ENCODE measurements at places on chromosomes 6 and 20.

DNA sequence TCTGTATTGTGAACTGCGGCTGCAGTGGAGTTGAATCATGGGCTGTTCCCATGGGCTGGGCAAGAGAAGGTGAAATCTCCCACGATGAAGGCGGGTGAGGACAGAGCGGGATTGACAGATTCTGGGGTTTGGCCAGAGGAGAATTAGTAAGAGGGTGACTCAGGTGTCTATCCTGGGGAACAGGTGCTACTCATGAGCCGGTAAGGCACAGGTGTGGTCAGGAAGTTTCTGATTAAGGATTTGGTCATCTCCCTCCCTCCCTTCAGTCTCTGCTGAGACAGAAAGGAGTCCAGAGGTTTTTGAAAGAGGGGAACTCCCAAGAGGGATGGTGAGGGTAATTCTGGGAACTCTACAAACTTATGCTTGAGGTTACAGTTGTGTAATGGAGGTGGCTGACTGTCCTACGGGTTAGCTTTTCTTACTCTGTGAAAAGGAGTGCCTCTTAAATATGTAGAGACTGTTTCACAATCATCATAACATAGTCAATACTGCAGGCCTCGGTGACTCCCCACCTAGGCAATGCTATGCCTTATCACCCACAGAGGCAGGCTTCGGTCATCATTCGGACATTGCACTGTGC lies 31.5 kb downstream of the SERPINB1 start:
- no peak for ATAC-seq

DNA sequence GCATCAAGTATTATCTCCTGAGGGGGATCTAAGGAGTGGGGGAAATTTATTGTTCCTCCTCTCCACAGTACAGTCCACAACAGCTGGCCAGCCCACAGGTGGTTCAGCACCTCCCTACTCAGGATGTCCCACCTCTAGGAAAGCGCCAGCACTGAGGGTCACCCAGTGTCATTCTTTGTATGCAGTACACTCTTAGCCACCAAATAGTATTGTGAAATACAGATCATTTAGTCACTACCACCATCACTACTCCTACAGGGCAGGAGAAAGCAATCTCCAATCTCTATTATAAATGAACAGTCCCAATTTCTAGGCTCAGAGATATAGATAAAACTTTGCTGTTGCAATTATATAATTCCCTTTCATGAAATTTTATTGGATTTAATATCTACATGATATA lies 6.3 kb upstream of the ZNF76 start:
- ATAC-seq = no peak

DNA sequence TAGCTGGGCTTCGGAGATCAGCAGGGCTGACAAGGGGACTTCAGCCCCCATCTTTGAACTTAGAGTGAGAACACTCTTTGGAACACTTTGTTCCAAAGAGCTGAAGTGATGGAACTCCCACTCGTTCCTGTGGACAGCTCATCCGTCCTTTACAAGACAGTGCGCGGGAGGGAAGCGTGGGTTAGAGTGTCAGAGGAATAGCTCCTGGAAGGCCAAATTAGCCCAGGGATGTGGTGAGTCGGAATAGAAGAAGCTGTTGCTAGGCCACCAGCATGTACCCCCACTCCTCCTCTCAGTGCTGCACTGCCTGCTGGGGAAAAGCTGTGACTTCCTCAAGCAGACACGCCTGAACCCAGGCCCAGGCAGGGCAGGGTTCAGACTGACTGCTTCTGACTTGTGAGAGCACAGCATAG lies 1.7 kb downstream of the SDCBP2 start:
- ATAC-seq = no peak

- ATAC-seq = peak; percentile 93
These were observed 43.4 kb downstream of the QKI start for GRCh38 chr6:163457637-163458561.

DNA sequence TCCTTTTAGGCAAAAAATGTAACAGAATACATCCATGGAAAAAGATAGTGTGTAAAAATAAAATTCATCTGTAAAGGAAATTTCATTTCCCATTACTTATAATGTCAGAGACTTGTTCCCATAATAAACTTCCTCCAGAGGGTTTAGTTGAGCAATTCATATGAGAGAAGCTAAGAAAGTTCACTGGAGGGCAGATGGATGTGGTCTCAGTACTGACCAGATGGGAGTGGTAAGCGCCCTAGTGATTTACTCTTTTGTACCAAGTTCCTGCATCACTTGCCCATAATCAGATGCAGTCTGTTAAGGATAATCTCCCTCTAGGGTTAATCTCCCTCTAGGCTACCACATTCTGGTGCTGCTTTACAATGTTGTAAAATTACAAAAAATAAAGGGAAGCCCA lies 61.7 kb downstream of the ESF1 start:
- peak; percentile 28 for ATAC-seq

- no peak for ATAC-seq
These were observed 96.0 kb downstream of the DTD1 start for GRCh38 chr20:18683839-18684238.

DNA sequence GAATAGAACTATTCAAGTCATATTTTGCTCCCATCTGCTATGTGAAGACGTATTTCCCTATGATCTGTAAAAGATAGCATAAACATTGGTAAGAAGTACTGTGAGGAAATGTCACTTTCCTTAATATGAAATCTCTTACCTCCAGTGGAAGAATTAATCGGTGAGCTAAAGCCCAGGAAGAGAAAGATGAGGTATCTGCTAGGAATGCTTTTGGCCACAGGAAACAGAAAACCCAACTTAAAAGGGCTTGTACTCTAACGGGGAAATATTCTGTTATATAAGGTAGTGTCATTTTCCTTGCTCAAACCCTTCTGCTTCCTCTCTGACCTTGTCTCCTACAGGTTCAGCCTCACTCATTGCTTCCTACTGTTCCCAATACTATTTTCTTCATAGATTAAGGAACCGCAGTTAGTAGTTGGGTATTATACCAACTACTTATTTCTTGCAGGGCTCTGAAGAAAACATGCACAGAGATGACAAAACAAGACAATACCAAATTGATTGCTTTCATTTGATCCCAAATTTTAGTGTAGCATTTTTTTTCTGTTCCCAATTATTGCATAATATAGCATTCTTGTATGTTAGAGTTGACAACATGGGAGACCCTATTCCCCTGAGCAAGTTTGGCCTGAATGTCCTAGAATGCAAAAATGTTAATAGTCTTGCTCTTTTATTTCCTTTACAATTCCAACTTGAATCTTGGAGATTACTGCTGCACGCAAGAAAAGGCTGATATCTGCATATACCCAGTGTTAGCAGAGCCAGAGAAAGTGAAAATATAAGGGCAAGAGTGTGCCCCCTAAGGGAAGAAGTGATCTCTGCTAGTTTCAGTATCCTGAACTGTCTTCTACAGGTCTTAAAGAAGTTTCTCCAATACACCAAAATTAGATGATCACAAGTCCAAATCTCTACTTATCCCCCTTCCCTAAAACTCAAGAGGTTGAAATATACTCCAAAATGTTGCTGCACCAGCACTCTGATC lies 65.3 kb downstream of the AFG1L start:
- no peak for ATAC-seq

DNA sequence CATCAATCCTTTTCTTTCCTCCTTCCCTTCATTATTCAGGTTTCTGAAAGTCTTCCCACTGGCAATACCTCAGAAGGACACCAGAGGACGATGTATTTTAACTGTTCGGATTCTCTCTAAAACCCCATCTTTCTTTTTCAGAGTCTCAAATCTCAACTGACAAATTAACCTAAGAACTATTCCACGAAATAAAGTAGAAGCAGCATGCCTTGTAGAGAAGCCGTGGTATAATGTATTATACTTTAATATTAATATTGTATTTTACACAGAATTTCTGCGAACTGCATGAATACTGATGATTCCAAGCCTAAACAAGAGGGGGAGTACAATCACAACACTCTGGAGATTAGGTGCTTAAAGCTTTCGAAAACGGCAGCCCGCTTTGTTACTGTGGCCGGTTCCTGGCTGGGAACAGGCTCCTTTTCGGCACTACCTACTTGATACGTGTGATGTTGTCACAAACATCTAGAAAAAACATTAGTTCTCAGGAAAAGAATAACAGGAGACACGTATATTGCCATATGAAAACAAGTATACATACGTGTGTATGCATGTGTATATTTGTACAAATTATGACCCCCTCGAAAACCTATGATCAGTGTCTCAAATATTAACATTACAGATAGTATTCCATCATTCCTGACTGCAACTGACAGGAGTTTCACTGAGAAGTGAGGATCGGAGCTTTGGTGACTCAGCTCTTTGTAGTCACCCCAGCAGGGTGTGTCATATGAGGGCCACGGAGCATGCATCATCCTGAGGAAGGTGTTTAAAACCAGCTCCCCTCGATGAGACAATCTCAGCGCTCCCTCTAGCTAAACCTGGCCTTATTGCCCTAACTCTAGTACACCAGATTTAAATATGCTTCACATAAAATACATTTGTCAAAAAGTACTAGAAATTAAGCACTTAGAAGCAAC lies 319.7 kb upstream of the TCF21 start:
- peak; percentile 82 for ATAC-seq

- ATAC-seq = no peak
These were observed 78.5 kb upstream of the ZFP64 start for GRCh38 chr20:52270001-52270606.

DNA sequence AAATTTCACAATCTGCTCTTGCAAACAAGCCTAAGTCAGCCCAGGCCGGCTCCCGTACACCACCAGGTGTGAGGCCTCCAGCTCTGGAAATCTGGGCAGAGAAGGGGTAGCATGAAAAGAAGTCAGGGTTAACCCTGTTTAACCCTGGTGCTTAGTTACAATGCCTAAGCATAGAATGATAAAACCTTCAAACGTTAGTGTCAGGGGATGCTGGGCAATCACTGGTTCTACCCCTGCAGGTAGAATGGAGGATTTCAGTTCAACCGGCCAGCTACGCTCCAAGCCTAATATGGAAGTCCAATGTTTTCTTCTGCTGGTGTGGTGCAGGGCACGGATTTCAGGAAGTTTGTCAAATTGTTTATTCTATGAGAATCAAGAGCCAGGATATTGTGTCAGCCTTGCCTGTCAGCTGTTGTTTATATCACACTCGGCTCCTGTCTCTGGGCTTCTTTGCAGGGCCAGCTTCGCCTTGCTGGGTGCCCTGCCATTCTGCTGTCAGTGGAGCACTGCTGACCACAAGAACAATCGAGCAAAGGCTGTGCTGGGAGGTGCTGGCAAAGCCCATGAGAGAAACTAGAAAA lies 20.2 kb upstream of the CD93 start:
- ATAC-seq = peak; percentile 82
